ENCODE measurements at places on chromosomes 16 and 17.

- no peak for DNase-seq
Measured at GRCh38 chr16:7791028-7791590, 458.5 kb downstream of the RBFOX1 start.

GRCh38 chr17:5027916-5028315 lies 7.3 kb downstream of the SLC52A1 start:
- no peak for DNase-seq

GRCh38 chr17:67549820-67550219 lies 167.9 kb upstream of the NOL11 start:
- DNase-seq = no peak

DNA sequence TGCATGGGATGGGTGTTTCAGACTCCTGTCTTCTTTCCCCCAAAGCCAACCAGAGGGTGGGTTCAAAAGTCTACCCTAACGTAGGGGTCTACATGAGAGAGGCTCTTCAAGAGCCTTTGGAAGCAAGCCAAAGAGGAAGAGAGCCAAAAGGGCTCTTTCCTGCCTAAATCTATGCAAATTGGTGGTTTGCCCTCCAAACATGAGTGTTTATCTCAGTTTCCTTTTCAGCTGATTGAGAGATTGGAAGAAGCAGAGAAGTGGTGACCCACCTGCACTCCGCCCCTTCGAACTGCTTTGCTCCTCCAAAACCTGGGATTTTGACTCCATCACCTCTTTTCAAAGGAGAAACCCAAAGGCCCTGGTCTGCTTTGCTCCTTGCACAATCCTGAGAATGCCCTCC lies 65.4 kb upstream of the MAF start:
- no peak for DNase-seq

- DNase-seq = no peak
Measured at GRCh38 chr16:67151431-67152097, 766 bp upstream of the B3GNT9 start.

DNA sequence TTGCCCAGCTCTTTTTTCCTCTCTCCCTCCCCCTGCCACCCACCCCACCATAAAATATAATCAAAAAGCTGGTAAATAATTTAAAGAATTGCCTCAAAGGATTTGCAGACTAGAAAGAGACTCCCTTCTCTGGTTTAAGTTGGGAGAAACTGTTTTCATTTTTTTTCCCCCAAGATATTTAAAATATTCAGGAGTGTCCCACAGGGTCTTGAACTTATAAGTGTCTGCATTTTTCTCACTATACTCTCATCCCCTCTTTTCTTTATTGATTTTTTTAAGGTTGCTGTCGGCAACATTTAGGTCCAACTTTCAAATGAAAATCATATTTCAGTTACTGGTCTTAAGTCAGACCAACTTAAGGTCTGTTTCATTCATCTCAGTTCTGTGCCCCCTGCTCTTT lies 210.2 kb downstream of the MSI2 start:
- no peak for DNase-seq

GRCh38 chr16:57544124-57544653 lies 1.7 kb downstream of the ADGRG5 start:
- no peak for DNase-seq

- DNase-seq = no peak
Measured at GRCh38 chr16:2042171-2042985, 5.3 kb downstream of the NTHL1 start.

- DNase-seq = no peak
Measured at GRCh38 chr16:89920723-89921122, 2.1 kb downstream of the MC1R start.

- no peak for DNase-seq
Measured at GRCh38 chr17:2502871-2503580, 8.7 kb downstream of the METTL16 start.

GRCh38 chr17:81354954-81355347 lies 40.3 kb upstream of the BAHCC1 start:
- no peak for DNase-seq

DNA sequence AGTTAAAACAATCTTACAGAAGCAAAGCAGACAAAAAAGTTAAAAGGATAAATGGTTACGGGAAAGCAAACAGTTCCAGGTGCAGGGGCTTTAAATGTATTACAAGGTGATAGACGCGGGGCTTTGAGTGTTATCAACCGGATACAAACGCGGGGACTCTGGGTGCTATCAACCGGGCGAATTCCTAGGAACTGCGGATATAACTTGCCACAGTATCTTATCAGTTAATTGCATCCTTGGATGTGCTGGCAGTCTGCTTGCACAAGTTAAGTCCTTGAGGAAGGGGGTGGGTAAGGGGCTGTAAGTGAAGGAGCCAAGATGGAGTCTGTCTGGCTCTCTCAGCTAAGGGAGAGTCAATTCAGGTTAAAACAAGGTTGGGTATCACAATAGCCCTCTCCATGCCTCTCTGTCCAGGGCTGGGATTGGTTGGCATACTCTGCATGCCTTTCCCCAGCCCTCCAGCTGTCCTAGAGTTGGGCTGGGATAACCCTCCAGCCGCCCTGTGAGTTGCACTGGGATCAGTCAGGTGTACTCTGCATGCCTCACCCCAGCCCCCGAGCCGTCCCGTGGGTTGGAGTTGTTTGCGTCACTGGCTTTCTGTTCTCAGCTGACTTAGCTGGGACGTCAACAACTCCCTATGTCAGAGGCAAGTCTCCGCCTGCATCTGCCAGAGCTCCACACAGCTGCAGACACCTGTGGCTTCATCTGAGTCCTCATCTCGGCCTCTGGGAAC lies 40.9 kb downstream of the TMEM235 start:
- no peak for DNase-seq

DNA sequence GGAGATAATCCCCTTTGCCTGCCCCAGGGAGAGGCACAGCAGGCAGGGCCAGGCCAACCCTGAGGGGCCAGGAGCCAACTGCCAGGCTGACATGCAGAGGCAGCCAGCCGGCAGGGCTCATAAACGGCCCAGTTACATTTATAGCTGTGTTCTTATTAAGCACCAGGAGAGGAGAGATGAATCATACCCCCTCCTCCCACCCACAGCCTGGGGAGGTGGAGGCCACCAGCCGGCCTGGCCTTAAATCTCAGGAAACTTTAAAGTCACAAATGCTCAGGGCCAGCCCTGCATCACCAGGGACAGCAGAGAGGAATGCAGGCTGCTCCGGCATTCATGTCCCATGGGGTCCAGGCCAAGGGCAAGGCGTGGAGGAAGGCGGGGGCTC lies 177.2 kb downstream of the TMEM132E start:
- DNase-seq = no peak

GRCh38 chr16:3578610-3579551 lies 1.7 kb upstream of the NLRC3 start:
- DNase-seq = no peak

DNA sequence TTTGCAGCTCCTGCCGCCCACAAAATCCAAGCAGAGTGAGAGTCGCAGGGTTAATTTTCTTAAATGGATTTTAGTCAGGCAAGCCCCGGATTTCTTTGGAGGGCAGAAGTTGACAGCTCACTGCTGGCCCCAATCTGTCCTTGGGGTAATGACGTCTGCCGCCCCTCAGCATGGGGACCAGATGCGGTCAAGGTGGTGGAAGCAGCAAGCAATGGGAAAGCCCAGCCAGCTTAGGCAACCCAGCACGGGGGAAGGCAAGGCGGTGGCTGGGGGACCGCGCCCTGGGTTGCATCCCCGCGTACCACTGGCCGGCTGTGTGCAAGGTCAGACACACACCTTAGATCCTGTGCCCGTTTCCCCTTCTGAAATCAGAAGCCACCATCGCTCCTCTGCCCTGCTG lies 321.7 kb downstream of the C16orf95 start:
- DNase-seq = no peak

DNA sequence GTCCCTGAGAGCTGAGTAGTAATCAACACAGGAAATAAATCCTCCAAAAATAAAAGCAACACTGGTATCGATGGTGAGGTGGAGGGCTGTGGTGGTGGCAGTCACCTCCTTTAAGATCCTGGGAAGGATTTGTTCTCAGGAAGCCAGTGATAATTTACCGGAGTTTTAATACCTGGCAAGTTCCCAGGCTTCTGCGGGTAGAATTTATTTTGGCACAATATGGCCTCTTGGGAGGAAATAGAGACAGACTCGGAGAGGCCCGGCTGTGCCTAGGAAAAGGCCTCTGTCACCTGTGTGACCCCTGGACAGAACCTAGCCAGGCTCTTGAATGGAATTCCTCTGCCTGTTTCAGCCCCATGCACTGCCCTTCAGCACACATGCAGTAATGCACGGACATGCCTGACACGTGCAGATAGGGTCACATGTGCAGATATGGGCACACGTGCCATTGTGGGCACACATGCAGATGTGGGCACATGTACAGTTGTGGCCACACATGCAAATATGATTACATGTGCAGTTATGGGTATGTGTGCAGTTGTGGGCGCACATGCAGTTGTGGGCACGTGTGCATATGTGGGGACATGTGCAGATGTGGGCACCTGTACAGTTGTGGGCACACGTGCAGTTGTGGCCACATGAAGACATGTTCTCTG lies 33.5 kb downstream of the MGAT5B start:
- no peak for DNase-seq

- DNase-seq = no peak
Measured at GRCh38 chr16:84313921-84314320, 19.2 kb downstream of the WFDC1 start.

DNA sequence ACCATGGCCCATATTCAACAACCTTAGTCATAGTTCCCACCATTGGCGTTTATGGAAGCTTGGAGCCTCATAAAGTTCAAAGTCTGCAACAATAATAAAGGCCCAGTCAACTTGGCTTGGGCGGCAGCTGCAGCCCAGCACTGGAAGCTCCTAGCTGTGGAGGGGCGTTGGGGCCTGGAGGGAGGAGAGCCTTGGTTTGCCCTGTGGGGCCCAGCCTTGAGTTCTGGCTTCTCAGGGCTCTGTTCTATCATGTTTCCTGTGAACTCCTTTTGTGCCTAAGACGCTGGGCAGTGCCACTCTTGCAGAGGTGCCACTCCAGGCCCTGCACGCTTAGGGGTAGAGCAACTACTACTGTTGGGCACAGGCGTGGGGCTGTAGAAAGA lies 927 bp upstream of the ENGASE start:
- no peak for DNase-seq

DNA sequence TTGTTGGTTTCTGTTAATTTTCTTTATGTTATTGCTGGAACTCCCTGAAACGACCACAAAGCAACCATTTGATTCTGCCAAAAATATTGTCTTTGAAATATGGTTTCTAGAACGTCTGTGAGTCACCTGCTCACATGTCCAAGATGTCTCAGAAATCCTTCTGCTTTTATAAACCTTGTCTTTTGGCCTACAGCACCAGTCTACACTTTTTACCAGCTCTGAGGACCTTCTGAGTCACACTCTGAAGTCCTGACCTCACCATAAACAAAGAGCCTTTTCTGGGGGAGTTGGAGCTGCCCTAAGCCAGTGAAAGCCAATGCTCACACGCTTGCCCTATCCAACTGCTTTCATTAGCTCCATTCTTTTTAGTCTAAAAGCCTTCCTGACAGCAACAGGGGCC lies 55.5 kb downstream of the GRIN2A start:
- DNase-seq = peak; percentile 38

- DNase-seq = no peak
Measured at GRCh38 chr17:68210570-68211315, 37.1 kb upstream of the AMZ2 start.

DNA sequence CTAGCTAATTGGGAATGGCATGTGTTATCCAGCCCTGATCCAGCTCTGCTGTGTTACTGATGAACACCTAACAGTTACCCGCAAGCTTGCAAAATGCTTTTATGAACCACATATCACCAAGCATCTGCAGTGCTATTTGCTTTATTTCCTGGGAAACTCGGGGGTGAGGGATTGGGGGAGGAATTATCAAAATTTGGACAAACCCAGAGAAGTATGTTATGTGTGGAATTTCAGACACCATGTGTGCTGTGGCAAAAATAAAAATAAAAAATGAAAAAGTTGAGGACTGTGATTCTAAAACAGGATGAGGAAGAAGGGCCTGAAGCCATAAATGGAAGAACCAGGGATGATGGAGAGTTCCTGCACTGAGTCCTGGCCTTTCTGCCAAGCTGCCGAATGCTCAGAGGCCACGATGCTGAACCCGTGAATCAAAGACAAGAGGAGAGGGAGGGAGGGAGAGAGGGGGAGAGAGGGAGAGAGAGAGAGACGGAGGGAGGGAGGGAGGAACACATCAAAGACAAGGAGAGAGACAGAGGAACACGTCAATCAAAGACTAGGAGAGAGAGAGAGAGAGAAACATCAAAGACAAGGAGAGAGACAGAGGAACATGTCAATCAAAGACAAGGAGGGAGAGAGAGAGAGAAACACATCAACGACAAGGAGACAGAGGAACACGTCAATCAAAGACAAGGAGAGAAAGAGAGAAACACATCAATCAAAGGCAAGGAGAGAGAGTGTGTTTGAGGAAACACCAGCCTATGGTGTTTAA lies 89.8 kb downstream of the MRM3 start:
- DNase-seq = no peak

DNA sequence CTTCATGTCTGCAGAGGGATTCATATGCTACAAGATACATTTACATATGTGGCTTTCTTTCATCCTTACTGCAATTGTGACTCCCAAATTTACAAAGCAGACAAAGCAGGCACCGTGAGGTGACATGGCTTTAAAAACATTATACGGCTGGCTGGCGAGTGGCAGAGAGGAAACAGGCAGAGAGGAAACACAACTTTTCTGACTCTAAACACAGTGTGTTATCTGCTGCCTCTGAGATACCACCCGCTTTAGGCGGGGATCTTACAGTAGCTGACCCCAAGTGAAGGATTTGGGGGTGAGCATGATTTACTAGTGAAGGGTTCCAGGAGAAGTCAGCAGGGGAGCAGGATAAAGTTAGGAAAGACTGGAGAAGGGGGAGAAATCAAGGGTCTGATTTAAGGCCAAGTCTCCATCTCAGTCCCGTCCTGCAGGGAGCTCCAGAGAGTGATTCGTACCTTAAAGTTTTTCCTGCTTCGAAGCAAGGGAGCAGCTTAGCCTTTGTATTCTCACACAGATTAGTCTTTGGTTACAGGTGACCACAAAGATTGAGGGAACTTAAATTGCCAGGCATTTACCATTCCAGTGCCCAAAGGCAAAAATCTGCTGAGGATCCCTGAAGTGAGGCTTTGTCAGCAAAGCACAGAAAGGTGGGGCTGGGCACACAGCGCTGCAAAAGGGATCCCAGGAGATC lies 355.0 kb downstream of the GRIN2A start:
- no peak for DNase-seq

- DNase-seq = peak; percentile 46
Measured at GRCh38 chr17:55722742-55723487, at the start of gene TMEM100. TSS of gene TMEM100 (minus strand) at chr17:55722864. CDS start at chr17:55721070, 1,794 bp downstream.

GRCh38 chr16:88886845-88887521 lies 20.5 kb upstream of the PABPN1L start:
- peak; percentile 31 for DNase-seq

DNA sequence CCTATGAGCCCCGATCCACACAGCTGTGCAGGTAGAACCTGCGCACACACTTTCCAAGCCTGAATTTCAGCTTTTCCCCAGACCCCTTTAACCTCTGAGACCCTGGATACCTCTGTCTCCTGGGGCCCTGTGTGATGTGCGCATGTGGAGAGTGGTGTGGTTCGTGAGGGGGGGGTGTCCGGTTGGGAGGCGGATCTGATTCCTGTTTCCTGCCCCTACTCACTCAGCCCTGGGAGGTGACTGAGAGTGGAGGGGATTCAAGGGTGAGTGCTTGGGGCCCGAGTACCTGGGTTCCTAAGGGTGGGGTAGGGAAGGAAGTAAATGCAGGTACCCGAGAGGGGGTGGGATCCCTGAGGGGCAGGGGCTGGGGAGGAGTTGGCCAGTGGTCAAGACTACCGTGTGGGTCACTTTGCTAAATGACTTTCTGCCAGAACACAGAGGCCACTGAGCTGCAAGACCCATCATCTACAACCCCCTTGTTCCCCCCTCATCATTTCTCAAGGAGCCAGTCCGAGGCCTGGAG lies 621 bp downstream of the ARHGEF15 start:
- DNase-seq = no peak
